ENCODE measurements at places on chromosomes 4 and X.

DNA sequence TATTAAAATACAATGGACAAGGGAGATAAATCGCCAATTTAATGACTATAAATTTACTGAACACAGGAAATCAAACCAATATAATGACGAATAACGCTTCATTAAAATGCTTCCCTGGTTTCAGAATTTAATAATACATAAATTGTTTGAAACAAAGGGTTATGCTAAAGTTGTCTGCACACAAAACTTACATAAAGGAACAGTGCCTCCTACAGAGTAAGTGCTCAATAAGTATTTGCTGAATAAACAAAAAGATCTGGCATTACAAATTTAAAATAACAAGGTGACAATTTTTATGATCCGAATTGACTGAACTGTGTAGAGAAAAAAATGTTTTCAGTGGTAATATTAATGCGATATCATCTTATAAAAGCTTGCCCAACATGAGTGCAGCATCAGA lies 69.6 kb downstream of the NOCT start:
- DNase-seq, result no peak

- DNase-seq, result no peak
Measured at GRCh38 chr4:85391589-85392410, 83.2 kb upstream of the ARHGAP24 start.

- no peak for DNase-seq
Measured at GRCh38 chr4:7933651-7934510, 5.8 kb downstream of the AFAP1 start.

DNA sequence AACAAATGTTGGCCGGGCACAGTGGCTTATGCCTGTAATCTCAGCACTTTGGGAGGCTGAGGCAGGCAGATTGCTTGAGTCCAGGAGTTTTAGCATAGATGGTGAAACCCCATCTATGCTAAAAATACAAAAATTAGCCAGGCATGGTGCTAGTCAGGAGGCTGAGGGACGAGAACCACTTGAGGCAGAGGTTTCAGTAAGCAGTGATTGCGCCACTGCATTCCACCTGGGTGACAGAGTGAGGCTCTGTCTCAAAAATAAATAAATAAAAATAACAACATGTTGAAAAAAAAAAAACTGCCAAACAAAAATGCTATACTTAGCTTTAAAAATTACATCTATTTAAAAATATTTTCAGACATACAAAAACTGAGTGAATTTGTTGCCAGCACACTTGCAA lies 374.2 kb upstream of the SMIM31 start:
- no peak for DNase-seq

DNA sequence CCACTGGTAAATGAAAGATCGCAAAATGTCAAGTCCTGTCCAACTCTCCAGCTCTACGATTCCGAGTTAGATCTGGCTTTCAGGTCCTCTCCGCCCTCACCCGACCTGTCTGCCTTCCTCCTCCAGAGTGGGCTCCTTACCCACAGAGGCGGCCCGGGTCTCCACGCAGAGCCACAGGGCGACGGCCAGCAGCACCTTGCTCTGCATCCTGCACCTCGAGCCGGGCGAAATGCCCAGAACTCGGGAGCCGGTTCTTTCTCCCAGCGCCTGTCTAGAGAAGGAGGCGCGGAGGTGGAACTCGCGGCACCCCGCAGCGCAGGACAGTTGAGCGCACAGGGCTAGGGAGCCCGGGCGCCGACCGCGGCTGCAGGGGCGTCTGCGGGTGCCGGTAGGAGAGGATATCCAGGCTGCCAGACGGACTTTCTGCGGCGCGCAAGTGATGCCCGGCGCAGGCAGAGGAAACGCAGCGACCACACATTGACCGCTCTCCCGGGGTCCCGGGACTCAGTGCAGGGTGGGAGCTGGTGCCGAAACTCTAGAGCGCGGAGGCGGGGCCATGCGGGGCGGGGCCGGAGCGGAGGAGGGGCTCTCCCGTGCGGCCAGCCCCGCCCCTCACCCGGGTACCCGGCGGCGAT lies at the start of gene KDR:
TSS of gene KDR (minus strand) at position 509 of the 635 bp plus-strand sequence. CDS start at position 207, 302 bp downstream.
- no peak for DNase-seq

DNA sequence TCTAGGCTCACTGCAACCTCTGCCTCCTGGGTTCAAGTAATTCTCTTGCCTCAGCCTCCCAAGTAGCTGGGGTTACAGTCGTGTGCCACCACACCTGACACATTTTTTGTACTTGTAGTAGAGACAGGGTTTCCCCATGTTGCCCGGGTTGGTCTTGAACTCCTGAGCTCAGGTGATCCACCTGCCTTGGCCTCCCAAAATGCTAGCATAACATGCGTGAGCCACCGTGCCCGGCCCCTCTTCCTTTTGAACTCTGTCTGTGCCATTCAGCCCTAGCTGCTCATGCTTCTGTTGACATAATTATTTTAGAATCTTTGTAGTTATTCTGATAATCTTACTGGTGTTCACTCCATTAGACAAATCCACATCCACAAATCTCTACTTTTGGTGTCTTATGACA lies 1231.3 kb upstream of the ADGRL3 start:
- DNase-seq, result no peak

DNA sequence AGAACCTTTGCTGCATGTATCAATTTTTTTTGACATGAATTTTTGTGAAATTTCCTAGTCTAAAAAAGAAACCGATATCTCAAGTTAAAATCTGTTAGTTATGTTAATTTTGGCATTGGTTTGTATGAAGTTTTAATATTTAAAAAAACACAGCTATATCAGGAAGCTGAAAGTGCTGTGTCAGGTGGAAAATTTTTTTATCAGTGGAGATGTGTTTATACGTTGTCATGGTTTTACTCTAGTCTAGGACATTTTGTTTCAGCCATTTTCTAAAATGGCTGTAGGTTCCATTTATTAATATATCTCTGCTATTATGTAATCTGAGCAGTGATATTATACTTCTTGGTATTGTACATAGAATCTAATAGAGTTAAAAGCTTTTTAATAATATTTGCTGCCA lies 34.2 kb downstream of the OCRL start:
- no peak for DNase-seq

GRCh38 chr4:164847016-164847415 lies 30.0 kb upstream of the APELA start:
- no peak for DNase-seq

- no peak for DNase-seq
Measured at GRCh38 chr4:139017861-139018260, 2.3 kb downstream of the NOCT start.

DNA sequence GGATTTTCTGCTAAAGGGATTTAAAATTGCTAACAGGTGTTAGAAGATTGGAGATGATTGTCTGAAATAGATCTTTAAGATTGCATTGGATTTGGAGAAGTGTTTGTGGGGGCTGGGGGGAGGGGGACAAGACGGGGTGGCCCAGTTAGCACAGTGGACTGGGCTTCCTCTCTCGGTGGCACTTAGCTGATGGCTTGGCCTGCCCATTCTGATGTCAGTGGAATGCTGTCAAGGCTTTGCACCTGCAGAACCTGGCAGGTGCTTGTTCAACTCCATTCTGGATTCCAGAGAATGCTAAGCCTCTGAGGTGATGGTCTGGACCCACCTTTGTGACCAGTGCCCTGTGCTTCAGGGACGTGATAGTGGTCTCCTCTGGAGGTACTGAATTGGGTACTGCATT lies 43.7 kb downstream of the ADD1 start:
- no peak for DNase-seq

DNA sequence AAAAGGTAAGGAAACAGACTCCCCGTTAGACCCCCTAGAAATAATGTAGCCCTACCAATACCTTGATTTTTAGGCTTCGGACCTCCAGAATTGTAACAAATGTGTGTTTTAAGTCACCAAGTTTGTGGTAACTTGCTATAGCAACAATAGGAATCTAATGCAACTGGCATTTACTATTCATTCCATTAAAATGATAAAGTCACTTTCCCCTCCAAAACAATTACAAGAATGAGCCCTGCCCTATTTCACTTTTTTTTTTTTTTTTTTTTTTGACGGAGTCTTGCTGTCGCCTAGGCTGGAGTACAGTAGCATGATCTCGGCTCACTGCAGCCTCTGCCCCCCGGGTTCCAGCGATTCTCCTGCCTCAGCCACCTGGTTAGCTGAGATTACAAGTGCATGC lies 3.5 kb upstream of the DDX60L start:
- no peak for DNase-seq

GRCh38 chrX:51336584-51336983 lies 4.0 kb downstream of the NUDT10 start:
- peak; percentile 34 for DNase-seq

DNA sequence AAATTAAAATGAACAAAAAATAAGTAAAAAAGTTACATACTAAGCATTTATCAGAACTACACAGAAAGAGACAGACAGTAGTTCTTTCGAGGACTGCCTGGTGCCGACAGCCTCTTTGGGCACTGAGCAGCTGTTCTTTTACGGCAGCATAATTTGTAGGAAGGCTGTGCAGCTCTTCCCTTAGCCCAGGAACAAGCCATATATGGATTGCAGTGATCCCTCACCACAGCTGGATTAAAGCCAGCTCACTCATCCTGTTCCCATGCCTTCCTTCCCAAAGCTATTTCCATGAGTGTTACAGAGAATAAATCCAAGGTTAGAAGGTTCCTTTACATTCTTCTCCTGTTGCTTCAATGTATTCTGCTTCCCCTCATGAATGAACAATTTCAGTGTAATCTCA lies 71.7 kb downstream of the DDX60L start:
- no peak for DNase-seq

- DNase-seq, result no peak
Measured at GRCh38 chr4:155982736-155983385, 29.2 kb upstream of the CTSO start.

- no peak for DNase-seq
Measured at GRCh38 chr4:158904815-158905214, 136.0 kb downstream of the FNIP2 start.

- DNase-seq, result no peak
Measured at GRCh38 chrX:153521034-153521433, 3.6 kb downstream of the ATP2B3 start.

DNA sequence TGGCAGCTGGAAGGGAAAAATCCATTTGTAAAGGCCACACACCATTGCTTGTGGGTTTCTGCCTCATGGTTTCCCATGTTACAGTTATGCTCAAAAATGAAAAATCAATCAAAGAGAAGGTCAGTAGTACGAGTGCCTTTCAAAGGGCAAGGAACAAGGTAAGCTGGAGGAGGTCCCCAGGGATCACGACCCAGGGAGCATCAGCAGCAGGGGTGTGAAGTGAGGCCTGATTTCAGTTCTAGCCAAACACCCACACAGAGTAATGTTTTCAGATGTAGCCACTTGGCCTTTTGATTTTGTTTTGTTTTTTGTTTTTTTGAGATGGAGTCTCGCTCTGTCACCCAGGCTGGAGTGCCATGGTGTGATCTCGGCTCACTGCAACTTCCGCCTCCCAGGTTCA lies 69.4 kb upstream of the AFAP1 start:
- DNase-seq, result no peak

GRCh38 chrX:11470250-11470974 lies 177.2 kb downstream of the AMELX start:
- DNase-seq, result no peak

DNA sequence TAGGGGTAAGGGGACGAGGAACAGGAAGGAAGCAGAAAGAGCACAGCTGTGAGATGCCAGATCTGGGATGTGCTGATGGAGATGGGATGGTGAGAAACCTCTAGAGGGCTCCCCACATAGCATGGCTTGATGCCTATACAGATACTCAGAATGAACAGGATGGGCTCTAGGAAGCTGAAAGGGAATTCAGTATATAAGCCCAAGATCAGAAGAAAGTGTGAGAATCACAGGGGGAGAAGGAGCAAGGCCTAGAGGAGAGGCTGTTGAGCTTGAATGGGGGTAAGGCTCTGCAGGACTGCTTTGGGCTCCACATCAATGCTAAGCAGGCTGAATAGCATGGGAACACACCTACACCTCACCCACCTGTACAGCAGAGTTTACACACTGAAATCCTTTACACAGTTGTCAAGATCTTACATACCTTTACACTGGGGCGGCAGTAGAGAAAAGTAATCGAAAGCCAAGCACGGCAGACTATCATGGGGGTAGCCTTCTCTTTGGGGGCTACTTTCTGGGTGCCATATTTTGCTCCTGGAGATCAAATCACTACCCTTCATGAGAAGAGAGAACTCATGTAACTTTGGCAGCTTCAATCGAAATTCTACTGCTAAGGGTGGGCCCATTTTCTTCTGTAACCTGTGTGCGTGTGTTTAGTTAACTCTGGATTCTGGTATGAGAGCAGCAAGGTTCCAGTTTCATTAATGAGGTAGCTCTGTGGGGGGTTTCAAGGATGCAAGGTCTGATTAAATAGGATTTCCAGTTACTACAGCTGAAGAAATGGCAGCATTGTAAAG lies 30.6 kb downstream of the HOPX start:
- DNase-seq, result no peak

DNA sequence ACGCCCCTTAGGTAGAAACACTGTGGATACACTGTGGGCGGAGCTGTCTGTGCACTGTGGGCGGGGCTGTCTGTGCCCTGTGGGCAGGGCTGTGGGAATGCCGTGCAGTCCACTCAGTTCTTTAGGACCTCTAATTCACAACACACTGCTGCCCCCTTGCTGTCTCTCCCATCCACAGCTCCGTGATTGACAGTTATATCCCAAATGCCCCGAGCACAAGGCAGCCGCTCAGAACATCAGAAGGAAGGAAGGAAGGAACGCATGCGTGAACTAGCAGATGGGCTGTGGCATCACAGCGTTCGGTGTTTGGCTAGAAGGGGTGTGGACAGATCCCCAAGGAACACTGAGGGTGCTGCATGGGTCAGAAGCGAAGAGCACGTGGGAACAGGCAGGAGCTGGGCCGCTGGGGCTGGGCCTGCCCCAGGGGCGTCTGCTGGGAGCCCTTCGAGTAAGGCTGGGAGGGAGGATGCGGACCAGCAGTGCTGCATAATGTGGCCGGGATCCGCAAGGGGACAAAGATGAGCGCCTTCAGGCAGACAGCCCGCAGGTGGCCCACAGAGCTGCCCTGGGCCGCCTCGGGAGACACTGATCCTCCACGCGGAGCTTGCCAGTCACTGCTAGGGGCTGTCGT lies 29.8 kb downstream of the ACOX3 start:
- no peak for DNase-seq

DNA sequence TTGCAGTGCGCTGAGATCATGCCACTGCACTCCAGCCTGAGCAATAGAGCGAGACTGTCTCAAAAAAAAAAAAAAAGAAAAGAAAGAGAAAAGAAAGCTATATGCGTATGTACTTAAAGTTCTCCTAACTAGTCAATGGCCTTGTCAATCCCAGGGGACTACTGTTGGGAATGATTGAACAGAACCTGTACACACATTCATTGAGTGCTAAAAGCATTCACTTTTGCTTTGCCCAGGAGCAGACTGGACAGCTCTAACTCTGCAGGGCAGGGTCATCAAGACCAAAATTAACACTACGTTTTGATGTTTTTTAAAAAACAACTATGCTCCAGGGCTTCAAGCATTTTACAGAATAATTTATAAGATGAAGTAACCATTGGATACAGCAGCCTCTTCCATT lies 106.2 kb downstream of the FNIP2 start:
- DNase-seq, result no peak

DNA sequence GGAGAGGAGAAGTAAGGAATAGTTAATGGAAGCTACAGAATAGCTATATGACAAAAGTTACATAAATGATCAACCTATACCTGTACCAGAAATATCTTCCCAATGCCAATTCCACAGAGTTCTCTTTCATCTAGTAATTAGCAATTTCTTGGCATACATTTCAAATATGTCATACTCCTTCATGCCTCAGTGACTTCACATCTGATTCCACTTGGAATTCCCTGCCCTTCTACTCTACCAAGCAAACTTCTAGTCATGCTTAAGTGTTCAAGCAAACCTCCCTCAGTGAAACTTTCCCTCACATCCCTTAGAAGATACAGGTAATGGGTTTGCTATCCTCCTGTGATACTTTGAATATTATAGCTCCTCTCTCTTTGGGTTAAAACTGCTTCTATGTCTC lies 127.1 kb downstream of the KLHL13 start:
- DNase-seq, result no peak
